Suppressor macrophage (primary cell): ENCODE measurements at places on chromosomes 1 and 21.
A peak's percentile ranks its signal among the peaks of the same experiment; 100 is the strongest.

GRCh38 chr1:65441464-65441863 lies 21.0 kb downstream of the LEPR start:
- no peak for DNase-seq

DNA sequence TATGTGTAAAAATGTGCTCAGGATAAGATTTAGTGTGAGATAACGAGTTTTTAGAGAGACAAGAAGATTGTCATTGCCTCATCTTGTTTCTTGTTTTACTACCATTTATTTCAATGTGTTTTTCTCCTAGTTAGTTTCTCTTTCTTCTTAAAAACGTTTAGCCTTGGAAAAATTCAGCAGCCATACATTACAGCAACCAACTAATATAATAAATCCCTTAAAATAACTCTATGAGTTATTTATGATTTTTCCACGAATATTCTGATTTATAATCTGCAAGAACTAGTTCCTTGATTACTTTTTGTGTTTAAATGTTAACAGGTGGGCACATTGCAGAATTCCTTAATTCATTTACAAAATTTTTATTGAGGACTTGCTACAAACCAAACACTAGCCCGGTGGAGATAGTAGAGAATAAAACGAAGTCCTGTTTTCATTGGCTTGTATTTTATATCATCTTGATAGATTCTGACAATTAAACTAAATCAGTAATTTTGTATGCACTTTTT lies 118.9 kb downstream of the OSBPL9 start:
- DNase-seq: no peak

DNA sequence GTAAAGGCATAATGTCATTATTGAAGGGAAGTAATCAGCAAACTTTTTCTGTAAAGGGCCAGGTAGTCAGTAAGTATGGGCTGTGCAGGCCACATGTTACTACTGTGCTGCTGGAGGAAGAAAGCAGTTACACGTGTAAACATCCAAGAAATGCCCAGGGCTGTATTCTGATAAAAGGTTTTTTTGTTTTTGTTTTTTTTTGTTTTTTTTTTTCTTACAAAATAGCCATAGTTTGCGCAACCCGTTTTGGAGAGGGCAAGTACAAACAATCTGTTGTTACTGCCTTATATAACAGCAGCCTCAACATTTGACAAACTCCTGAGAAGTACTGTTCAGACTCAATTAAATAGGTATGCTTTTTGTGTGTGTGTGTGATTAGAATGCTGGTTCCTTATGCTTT lies 26.7 kb upstream of the MTMR11 start:
- DNase-seq: no peak

- DNase-seq: peak; percentile 55
These were observed 43.5 kb downstream of the CHIA start for GRCh38 chr1:111334169-111334568.

DNA sequence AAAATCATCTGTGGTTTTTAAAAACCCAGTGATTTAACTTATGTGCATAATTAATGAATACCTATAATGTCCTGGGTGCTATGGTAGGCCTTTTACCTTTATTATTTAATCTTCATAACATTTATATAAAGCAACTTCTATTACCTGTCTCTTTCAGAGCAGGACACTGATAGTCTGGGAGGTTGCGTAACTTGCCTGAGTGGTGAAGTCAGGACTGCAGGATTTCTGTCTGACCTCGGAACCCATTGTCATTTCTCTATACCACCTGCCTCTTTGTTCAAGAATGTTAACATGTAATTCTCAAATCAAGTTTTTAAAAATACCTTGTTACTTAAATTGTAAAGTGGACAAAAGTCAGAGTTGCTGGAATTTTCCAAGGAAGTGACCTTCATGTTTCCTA lies 41.0 kb upstream of the BACH1 start:
- no peak for DNase-seq

- DNase-seq: no peak
These were observed 201.2 kb upstream of the L1TD1 start for GRCh38 chr1:61993331-61993961.

DNA sequence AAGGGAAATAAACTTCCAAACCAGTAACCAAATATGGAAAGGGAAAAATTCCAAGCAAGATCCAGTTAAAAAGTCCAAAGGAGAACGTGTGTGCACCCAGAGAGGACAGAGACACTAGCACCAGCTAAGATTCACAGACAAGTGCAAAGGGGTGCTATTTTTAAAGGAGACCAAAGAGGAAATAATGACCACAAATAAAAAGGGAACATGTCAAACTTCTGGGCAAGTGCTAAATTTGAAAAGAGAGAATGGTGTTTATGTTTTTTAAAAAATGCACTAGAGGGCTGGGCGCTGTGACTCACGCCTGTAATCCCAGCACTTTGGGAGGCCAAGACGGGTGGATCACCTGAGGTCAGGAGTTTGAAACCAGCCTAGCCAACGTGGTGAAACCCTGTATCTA lies 8.6 kb downstream of the JAM2 start:
- DNase-seq: peak; percentile 63

DNA sequence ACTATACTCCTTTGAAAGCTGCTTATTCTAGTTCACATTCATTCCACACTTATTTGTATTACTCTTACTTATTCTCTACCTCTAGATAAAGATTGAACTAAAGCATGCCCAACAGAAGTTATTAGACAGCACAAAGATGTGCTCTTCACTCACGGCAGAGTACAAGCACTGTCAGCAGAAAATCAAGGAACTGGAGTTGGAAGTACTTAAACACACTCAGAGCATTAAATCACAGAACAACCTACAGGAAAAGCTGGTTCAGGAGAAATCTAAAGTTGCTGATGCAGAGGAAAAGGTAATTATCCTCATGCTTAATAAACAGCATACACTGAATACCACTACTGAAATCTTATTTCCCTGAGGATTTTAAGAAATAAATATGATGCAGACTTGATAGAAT lies 81.3 kb upstream of the PPIH start:
- DNase-seq: no peak

GRCh38 chr1:29237129-29237821 lies 953 bp downstream of the PTPRU start:
- DNase-seq: no peak

DNA sequence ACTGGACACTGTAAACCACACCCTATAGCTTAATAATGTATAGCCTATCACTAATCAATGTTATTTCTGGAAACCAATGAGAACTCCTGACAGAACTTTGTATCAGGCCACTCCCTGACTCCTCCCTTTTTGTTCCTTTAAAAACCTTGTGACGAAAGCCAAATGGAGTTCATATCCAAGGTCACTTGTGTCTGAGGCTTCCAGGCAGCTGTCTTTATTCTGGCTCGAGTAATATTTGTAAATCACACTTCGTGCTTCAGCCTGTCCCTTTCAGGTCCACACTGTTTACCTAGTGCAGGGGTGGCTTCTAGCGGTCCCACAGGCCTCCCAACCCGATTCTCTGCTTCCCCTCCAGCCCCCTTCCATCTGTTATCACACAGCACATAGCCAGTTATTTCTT lies 16.2 kb upstream of the CAPN9 start:
- DNase-seq: no peak

DNA sequence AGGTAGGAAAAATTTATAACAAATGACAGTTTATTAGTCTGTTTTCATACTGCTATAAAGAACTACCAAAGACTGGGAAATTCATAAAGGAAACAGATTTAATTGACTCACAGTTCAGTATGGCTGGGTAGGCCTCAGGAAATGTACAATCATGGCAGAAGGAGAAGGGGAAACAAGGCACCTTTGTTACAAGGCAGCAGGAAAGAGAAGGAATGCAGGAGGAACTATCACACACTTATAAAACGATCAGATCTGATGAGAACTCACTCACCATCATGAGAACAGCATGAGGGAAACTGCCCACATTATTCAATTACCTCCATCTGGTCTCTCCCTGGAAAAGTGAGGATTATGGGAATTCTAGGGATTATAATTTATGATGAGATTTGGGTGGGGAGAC lies 61.3 kb downstream of the ASB17 start:
- no peak for DNase-seq

- DNase-seq: no peak
These were observed 4.2 kb upstream of the KIFAP3 start for GRCh38 chr1:170078610-170079189.

- peak; percentile 86 for DNase-seq
These were observed at the start of gene S100A8 for GRCh38 chr1:153390938-153391710. S100A8 (minus strand) TSS chr1:153391073; CDS start chr1:153390535, 538 bp downstream.

DNA sequence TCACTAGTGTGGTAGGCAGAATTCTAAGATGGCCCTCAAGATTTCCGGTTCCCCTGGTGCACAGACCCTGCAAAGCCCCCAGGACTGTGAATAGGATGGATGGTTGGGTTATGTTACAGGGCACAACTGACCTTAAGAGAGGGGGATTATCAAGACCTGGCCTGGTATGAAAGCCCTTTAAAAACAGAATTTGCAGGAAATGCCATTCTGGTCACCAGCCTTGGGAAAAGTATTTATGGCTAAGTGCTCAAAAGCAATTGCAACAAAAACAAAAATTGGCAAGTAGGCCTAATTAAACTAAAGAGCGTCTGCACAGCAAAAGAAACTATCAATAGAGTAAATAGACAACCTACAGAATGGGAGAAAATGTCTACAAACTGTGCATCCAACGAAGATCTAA lies 144.7 kb upstream of the EDN2 start:
- no peak for DNase-seq

GRCh38 chr1:52125736-52126359 lies 16.0 kb upstream of the ZFYVE9 start:
- DNase-seq: no peak

GRCh38 chr1:226366290-226366689 lies 41.6 kb downstream of the PARP1 start:
- DNase-seq: no peak

GRCh38 chr1:44289530-44289929 lies 65.5 kb downstream of the ERI3 start:
- no peak for DNase-seq

- peak; percentile 76 for DNase-seq
These were observed 511 bp downstream of the DNTTIP2 start for GRCh38 chr1:93878501-93878888.

GRCh38 chr1:183180634-183181056 lies 5.4 kb upstream of the LAMC2 start:
- peak; percentile 26 for DNase-seq

- no peak for DNase-seq
These were observed 1165.1 kb upstream of the ADGRL4 start for GRCh38 chr1:80171631-80172030.

GRCh38 chr1:22184892-22185612 lies 42.2 kb upstream of the WNT4 start:
- no peak for DNase-seq

- DNase-seq: no peak
These were observed 199.9 kb upstream of the FMN2 start for GRCh38 chr1:239891621-239892358.

GRCh38 chr21:26565111-26565510 lies 8.0 kb downstream of the CYYR1 start:
- peak; percentile 72 for DNase-seq

- peak; percentile 57 for DNase-seq
These were observed 349.6 kb downstream of the DISC1 start for GRCh38 chr1:231976231-231976630.

- DNase-seq: no peak
These were observed 86.2 kb downstream of the NGF start for GRCh38 chr1:115251856-115252255.

DNA sequence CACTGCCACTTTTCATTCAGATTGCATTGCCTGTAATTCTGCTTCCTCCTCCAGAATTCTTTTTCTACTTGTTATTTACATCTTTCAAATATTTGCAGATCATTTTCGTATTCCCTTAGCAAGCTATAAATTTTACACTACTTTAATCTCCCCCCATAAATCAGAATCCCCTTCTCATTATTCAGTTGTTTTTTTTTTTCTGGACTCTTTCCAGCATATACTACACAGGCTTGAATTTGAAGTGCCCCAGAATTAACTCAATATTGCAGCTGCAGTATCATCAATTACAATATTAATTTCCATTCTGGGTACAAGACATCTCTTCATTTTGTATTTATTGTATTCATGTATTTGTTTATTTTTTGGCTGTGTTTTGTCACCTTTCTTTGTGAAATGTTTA lies 1494.3 kb downstream of the AMY1C start:
- DNase-seq: no peak

DNA sequence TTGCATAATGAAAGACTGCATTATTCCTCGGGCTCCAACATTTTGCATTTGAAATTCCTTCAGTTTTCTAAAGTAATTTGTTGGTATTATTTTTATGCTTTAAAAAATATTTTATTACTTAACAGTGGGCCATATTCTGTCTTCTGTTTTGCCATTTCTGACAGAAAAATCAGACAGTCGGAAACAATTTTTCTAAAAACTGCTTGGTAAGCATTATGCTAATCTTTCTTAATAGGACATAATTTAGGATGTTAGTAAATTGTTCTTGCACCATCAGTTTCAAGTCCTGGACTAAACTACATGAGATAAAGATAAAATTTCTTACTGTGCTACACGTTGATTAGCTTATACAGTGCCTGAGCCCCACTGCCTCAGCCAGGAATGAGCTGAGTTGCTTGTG lies 11.2 kb downstream of the RGL1 start:
- DNase-seq: no peak

DNA sequence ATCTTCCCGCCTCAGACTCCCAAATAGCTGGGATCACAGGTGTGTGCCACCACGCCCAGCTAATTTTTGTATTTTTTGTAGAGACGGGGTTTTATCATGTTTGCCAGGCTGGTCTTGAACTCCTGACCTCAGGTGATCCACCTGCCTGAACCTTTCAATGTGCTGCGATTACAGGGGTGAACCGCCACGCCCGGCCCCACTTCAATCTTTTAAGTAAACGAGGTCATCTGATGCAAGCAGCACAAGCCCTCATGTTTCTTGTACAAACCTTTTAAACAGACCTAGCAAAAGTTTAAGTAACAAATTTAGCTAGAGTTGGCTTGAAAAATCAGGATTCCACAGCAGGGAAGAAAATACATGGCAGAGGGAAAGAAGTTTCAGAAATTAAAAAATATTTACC lies 21.2 kb upstream of the USP1 start:
- no peak for DNase-seq

GRCh38 chr1:110556471-110556807 lies 37.5 kb upstream of the KCNA10 start:
- DNase-seq: no peak

GRCh38 chr21:26954662-26955121 lies 12.2 kb downstream of the ADAMTS5 start:
- DNase-seq: no peak

DNA sequence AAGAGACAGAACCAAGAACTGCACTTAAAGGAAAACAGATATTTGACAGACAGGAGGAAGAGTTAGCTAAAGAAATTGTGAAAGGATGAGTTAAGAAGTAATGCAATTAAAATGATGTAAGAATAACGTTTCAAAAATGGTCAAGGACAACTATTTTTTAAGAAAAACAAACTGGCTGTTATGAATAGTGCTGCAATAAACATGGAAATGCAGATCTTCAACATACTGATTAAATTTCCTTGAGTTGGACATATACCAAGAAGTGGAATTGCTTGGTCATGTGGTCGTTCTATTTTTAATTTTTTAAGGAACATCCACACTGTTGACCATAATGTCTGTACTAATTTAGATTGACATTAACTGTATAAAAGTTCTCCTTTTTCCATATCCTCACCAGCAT lies 23.1 kb upstream of the PHTF1 start:
- no peak for DNase-seq

GRCh38 chr21:45496968-45497845 lies 45.0 kb downstream of the SLC19A1 start:
- no peak for DNase-seq
